AG04449 (cell line): ENCODE measurements at places on chromosomes 1 and 21.

DNA sequence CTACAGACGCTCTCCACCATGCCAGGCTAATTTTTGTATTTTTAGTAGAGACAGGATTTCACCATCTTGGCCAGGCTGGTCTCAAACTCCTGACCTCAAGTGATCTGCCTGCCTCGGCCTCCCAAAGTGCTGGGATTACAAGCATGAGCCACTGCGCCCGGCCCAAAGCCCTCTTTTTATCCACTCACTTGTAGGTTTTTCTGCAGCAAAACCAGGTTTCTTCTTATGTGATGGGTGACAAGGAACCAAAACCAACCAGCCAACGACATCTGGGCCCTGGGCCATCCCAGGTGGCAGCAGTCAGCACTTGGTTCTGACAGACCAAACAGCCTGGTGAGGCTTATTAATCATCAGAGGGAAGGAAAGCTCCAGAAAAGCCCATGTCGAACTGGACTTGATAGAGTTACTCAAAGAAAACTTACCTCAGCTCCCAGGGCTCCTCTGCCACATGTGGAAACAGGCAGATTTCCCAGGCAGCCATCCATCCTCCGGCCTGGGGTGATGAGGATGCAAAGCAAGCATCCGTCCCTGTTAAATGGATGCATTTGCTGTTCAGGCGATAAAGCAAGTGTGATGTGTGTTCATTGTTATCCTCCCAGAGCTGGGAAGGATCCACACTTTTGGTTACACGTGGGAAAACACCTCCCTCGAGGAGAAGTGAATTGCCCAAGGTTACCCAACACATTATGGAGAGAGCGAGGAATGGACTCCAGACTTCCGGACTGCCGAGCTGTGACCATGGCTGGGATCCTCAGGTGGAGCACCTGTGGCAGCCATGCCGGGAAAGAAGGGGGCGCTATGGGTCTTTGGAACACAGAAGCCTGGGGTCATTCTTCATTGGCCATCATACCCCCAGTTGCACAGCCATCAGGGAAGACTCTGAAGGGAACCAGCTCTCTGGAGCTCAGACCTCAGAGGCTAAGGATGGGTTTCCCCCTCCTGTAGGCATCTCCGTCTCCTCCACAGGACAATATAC lies 118.8 kb downstream of the HUNK start:
- DNase-seq: no peak

DNA sequence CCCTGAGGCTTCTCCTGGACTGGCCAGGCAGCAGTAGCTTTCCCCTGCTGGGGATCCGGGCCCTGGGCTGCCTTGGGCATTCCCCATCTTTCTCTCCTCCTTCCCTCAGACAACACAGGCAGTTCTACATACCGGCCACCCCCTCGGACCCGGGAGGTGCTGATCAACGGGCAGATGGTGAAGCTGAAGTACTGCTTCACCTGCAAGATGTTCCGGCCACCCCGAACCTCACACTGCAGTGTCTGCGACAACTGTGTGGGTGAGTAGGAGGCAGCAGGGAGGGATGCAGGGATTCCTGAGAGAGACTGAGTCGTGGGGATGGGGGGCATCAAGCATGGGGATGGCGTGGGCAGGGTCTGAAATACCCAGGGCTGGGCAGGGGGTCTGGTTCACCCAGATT lies 14.4 kb upstream of the SFN start:
- no peak for DNase-seq

- DNase-seq: no peak
These were observed 648.8 kb downstream of the PTPRC start for GRCh38 chr1:199287647-199288046.

DNA sequence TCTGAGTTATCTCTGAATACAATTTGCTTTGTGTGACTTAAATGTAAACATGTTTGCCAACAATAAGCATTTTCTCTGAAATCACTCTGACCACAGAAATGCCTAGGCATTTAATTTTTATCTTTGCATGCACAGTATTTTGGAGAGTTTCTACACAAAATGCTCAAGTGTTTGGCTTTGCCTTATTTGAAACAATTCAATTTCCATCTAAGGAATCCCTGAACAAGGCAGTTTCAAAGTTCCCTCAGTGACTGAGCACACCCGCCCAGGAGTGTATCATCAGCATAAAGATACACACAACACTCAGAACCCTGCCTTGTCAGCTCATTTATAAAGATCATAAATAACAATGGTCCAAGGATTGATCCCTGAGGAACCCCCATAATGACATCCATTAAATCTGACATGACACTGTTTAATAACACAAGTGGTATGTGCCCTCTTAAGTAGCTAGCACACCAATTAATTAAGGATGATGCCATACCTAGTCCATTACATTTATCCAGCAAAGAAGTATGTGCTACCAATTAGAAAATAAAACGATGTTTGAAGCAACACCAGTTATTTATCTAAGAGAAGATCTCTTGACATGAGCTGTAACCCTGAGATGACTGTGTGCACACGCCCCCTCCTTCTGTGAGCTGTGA lies 585.8 kb downstream of the ADGRL2 start:
- no peak for DNase-seq

GRCh38 chr1:113783254-113784103 lies 24.2 kb upstream of the PHTF1 start:
- DNase-seq: no peak

- no peak for DNase-seq
These were observed 201.7 kb upstream of the BEND5 start for GRCh38 chr1:48978413-48978812.

DNA sequence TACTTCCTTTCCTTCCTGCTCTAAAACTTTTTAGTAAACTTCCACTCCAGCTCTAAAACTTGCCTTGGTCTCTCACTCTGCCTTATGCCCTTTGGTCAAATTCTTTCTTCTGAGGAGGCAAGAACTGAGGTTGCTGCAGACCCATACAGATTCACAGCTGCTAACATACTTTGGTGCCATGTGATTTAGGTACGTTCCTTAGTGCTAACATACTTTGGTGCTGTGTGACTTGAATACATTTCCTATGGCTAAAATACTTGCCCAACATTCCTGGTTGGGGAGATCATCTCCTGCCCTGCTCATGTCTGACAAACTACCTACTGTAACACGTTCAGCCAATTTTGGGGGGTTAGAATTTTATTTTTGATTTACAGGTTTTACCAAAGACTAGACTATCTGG lies 6.8 kb upstream of the ZBTB40 start:
- DNase-seq: no peak

- DNase-seq: no peak
These were observed 31.6 kb downstream of the PDE9A start for GRCh38 chr21:42685036-42685435.

- DNase-seq: no peak
These were observed 38.0 kb downstream of the ZBTB8OS start for GRCh38 chr1:32612189-32612881.

GRCh38 chr21:32137931-32138330 lies 140.9 kb downstream of the MIS18A start:
- DNase-seq: no peak

GRCh38 chr1:113890816-113891215 lies 3.4 kb upstream of the BCL2L15 start:
- DNase-seq: no peak

DNA sequence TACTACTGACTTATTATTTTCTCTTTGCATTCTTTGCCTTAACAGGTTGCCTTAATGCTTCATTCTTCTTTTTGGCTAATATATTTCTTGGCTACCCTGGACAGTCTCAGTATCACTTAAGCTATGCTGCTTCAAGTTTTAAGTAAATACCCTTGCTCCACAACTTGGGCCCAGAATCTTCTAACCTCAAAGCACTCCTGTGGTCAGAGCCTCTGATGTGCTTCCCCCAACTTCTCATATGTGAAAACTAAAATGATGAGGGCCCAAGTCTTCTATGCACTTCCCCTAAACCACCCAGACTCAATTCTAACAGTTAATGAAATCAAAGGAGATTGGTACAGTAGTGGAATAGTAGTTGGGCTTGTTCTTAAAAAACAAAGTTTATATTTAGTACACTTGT lies 314.1 kb downstream of the PLPP3 start:
- no peak for DNase-seq

GRCh38 chr1:48493970-48494769 lies 22.2 kb upstream of the SPATA6 start:
- DNase-seq: peak; percentile 68

DNA sequence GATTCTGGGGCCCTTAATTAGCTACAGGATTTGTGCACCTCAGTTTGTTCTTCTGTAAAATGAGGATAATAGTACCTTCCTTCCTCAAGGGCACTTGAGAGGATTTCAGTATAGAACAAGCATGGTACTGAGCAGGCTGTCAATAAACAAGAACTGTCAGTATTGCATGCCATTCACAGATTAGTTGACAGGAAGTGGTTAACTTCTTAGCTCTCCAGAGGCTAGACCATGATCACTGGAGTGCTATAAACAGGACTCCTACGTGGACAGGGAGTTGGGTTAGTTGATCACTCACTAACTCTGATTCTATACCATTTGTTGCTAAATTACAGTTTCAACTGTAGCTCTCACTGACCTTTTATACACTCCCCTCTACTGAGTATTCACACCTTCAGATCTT lies 126.2 kb upstream of the DAB1 start:
- no peak for DNase-seq

DNA sequence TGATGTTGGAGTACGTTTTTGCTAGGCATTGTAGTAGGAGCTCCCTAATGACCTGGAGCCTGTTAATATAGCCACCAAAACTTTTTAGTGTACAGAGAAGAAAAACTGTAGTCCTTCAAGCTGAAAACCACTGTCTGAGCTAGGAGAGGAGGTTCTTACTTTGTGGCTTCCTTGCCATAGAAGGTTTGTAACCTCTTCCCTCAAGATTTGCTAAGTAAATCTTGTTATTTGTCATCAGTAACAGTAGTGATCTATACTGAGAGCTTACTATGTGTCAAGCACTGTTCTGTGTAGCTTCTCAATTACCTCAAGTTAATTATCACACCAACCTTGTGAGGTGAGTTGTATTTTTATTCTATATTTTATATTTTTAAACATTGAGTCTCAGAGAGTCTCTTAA lies 21.2 kb upstream of the LRRC8C start:
- no peak for DNase-seq

- peak; percentile 28 for DNase-seq
These were observed 89.7 kb downstream of the ATP5PO start for GRCh38 chr21:33825915-33826314.

- DNase-seq: no peak
These were observed 507 bp downstream of the AK5 start for GRCh38 chr1:77282187-77282865.

DNA sequence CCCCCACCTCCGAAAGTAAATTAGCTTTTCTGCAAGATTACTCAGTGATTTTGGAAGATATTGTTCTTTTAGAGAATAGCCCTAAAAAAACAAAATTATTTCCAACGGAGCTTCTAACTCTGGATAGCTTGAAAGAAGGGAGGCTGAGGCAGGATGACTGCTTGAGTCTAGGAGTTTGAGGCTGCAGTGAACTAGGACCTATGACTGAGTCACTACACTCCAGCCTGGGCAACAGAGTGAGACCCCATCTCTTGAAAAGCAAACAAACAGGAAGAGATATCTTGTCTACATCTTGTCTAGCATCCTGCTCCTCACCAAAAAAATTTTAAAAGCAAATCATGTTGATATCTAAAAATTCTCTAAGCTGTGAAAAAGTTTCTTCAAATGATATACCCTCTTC lies 42.2 kb upstream of the CPLANE2 start:
- DNase-seq: no peak

- no peak for DNase-seq
These were observed 39.1 kb downstream of the UBIAD1 start for GRCh38 chr1:11311816-11312755.

DNA sequence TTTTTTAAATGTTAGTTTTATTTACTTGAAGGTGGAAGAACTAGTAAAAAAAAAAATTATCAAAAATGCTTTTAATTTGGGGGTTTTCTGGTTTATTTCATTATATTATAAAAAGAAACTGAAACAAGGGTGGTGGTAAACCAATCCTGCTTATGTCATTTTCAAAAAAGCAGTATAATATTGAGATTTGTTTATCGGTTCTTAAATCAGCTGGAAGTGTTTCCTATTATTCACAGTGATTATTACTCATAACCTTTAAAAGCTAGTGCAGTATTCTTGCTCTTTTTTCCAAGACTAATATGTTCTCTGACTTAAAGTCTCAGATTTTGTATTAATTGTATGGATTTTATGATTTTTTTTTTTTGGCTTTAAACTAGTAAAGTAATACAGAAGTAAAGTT lies 5.4 kb upstream of the LRRC40 start:
- no peak for DNase-seq

- no peak for DNase-seq
These were observed 15.1 kb downstream of the TRIM11 start for GRCh38 chr1:228391411-228392020.

DNA sequence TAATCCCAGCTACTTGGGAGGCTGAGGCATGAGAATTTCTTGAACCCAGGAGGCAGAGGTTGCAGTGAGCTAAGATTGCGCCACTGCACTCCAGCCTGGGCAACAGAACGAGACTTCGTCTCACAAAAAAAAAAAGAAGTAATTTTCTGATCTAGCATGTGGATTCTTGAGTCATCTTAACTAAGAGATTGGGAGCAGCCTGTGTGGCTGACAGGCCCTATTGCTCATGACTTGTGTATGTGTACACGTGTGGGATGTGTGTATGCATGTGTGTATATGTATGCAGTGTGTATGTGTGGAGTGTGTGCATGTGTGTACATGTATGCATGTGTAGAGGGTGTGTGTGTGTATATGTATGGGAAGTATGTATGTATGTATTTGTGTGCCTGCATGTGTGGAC lies 29.5 kb downstream of the DOP1B start:
- no peak for DNase-seq

DNA sequence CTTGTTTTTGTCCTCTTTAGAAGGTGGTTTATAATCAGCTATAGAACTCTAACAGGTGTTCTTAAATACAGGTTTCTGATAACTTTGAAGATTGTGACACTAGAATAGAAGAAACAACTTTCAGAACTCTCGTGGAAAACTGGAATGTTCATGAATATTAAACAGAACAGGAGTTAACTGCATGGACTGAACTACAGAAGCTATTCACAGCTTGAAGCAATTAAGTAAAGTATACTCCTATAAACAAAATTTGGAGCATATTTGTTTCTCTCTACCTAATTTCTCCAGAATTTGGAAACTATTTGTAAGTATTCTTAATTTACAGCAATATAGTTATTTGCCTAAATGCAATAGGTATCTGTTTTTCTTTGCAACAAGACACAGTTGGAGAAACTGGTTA lies 824.8 kb downstream of the ADGRL2 start:
- DNase-seq: no peak

GRCh38 chr21:45410151-45410864 lies 5.3 kb downstream of the COL18A1 start:
- DNase-seq: no peak

GRCh38 chr1:45345014-45345413 lies 4.8 kb upstream of the MUTYH start:
- DNase-seq: no peak

DNA sequence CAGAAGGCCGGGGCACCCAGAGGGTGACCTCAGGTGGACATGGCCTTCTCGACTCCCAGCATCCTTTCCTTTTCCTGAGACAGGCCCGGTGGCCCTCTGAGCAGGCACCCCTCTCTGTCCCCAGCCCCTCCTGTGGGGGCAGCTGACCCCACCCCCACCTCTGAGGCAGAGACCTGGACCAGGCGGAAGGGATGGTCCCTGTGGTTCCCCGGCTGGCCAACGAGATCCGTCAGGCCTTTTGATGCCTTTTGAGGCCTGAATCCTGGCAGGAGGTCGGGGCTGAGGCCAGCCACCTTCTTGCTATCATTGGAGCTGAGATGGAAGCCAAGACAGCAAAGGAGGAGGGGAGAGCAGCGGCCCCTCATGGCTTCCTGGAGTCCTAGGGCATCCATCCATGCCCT lies 50.2 kb upstream of the ACTRT2 start:
- DNase-seq: no peak

GRCh38 chr1:65423884-65424572 lies 3.6 kb downstream of the LEPR start:
- peak; percentile 68 for DNase-seq
